ENCODE measurements at places on chromosomes 12 and 14. TPM values are rescaled to one million over a fixed set of nuclear protein-coding genes. Genes with fewer than 3 reads are reported as not detected.

- H3K27me3 ChIP-seq = no peaks in the 10 kb centered on the region
- peaks cover 26% of the 10 kb centered on the region for H3K4me1 ChIP-seq
- no peaks in the 10 kb centered on the region for H3K36me3 ChIP-seq
Observed at GRCh38 chr14:25006961-25007795, 42.8 kb downstream of the STXBP6 start.

DNA sequence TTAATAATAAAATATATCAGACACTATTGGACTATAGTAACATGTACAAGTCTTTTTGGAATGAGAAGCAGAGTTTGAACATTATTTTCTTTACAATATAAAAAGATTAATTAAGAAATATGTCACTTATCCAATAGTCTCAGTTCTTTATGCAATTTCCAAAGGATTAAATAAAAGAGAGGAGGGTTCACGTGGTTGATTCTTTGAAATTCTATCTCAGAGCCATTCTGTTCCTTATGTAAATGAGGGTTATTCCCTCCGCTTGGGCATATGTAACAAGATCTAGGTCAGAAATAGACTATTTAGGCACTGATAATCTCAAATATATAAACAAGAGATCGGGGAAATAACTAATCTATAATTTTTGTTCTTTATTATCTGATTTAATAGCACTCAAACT, 2.1 kb upstream of the TUBA1A start:
- H3K27ac ChIP-seq = no peak overlapping the region
- peaks cover 5% of the 10 kb centered on the region for H3K36me3 ChIP-seq
- peaks cover 10% of the 10 kb centered on the region for H3K4me1 ChIP-seq
- no peak for DNase-seq
- H3K27me3 ChIP-seq = no peaks in the 10 kb centered on the region

DNA sequence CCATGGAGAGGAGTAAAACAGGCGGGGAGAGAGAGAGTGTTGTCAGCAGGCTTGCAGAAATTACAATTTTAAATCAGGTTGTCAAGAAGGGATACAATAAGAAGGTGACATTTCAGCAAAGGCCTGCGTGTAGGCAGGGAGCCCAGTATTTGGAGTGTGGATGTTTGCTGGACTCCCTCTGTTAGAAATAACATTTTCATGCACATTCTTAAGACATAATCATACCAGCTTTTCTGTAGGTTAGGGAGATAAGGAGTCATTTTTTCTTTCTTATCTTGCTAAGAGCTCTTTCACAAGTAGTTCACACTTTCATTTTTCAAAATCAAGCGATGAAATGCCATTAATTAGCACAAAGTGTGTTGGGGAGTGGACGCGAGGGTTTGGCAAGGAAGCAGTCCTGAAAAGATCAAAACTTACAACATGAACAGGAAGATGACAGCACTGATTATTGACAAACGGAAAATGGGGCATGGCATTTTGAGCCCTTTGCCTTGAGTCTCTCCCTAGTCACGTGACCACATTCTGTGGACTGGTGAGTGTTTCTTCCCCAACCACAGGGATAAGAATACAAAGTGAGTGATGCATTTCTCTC, 160.2 kb downstream of the DAD1 start:
- no peak for DNase-seq
- H3K36me3 ChIP-seq = no peaks in the 10 kb centered on the region
- peaks cover 26% of the 10 kb centered on the region for H3K27me3 ChIP-seq

DNA sequence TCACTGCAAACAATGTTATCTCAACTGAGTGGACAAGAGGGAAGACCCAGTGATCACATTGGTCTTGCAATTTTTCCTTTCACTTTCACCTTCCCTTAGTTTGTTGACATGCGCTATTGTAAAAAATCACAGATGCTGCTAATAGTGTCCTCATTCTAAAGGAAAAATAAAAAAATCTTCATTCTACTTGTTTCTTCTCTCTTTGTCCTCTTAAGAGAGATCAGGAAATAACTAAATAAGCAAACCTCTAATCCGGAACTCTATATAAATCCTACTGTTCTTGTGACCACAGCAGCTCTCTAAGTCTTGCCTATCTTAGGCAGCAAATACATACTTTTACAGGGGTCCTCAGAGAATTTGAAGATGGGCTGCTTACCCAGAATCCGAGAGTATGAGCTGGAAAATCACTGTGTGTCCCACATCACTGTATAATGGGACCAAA, 257.7 kb downstream of the NAV3 start:
- DNase-seq = no peak
- H3K4me1 ChIP-seq = peaks cover 25% of the 10 kb centered on the region
- no peaks in the 10 kb centered on the region for H3K27me3 ChIP-seq
- H3K27ac ChIP-seq = peak overlapping the region; percentile 60

DNA sequence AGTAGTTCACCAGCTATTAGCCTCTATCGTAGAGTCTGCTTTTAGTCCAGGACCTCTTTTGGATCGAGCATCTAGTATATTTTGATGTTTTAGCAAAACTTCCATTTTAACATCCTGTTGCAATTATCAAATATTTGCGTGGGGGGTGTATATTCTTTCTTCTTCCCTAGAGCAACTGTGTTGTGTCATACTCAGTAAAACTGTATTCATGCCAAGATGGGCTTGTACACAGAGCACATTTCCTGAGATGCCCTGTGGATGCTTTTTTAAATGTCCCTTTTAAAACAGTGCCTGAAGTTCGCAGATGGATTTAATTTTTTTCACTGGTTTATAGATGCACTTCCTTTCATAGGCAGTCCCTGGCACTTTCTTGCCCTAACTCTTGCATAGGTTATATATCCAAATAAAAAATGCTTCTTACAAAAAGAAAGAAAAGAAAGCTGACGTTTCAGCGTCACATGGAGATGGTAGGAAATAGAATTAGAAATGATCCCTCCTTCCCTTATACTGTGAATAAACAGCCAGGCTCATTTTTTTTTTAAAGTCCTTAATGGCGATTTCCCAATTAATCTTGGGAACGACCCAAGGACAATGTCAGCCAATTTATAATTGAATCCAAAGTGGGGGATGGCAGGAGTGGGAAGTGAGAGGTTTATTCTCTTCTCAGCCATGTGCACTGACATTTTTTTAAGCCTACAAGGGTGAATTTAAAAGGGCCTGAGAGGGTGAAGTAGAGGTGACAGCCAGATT, 247.0 kb downstream of the SLC41A2 start:
- DNase-seq = peak; percentile 96
- peak overlapping the region; percentile 57 for H3K27ac ChIP-seq
- H3K4me3 ChIP-seq = peak overlapping the region; percentile 19
- H3K36me3 ChIP-seq = no peaks in the 10 kb centered on the region

DNA sequence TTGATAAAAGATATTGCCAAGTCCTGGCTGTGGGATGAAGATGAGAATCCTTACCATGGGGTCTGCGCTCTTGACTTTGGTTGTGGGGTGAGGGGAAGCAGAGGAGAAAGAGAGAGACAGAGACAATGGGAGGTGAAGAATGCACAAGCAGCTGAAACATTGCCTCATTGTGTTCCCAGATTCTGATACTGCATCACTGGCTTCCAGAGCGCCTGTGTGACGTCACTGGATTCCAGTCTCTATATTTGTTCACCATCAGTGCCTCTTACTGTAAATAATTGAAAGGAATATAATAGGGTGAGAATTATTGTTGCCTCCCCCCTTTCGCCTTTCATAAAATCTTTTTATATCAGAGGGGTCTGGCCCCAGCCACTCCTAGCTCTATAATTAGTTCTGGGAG, 188.9 kb upstream of the NTF3 start:
- no peaks in the 10 kb centered on the region for H3K4me1 ChIP-seq
- H3K36me3 ChIP-seq = no peaks in the 10 kb centered on the region
- no peak for DNase-seq
- no peak overlapping the region for H3K27ac ChIP-seq
- H3K4me3 ChIP-seq = no peak overlapping the region
- no peaks in the 10 kb centered on the region for H3K27me3 ChIP-seq

The NFATC4 gene
- 101 TPM for total RNA-seq

The A2M gene
- total RNA-seq = 2.9 TPM

GRCh38 chr12:75978677-75979076, 52.9 kb downstream of the PHLDA1 start:
- no peaks in the 10 kb centered on the region for H3K36me3 ChIP-seq
- H3K4me3 ChIP-seq = no peak overlapping the region
- H3K4me1 ChIP-seq = peaks cover 35% of the 10 kb centered on the region

- H3K27me3 ChIP-seq = no peaks in the 10 kb centered on the region
- H3K4me3 ChIP-seq = no peak overlapping the region
- no peak overlapping the region for H3K27ac ChIP-seq
- no peaks in the 10 kb centered on the region for H3K36me3 ChIP-seq
- peak; percentile 73 for DNase-seq
- peaks cover 11% of the 10 kb centered on the region for H3K4me1 ChIP-seq
Observed at GRCh38 chr12:95998611-95999286, 2.6 kb upstream of the HAL start.

The SMIM10L1 gene
- total RNA-seq = 6.9 TPM

GRCh38 chr12:120761519-120761934, 35.9 kb downstream of the ACADS start:
- H3K4me1 ChIP-seq = no peaks in the 10 kb centered on the region
- peaks cover 33% of the 10 kb centered on the region for H3K36me3 ChIP-seq
- DNase-seq = peak; percentile 39
- no peak overlapping the region for H3K4me3 ChIP-seq

GRCh38 chr14:101224356-101225156, 321.0 kb upstream of the RTL1 start:
- no peak overlapping the region for H3K27ac ChIP-seq
- no peak for DNase-seq
- H3K27me3 ChIP-seq = no peaks in the 10 kb centered on the region
- H3K36me3 ChIP-seq = no peaks in the 10 kb centered on the region

- no peaks in the 10 kb centered on the region for H3K36me3 ChIP-seq
- peak overlapping the region; percentile 61 for H3K4me3 ChIP-seq
- no peaks in the 10 kb centered on the region for H3K27me3 ChIP-seq
Observed at GRCh38 chr12:51028126-51028812, 2.1 kb upstream of the SLC11A2 start.

DNA sequence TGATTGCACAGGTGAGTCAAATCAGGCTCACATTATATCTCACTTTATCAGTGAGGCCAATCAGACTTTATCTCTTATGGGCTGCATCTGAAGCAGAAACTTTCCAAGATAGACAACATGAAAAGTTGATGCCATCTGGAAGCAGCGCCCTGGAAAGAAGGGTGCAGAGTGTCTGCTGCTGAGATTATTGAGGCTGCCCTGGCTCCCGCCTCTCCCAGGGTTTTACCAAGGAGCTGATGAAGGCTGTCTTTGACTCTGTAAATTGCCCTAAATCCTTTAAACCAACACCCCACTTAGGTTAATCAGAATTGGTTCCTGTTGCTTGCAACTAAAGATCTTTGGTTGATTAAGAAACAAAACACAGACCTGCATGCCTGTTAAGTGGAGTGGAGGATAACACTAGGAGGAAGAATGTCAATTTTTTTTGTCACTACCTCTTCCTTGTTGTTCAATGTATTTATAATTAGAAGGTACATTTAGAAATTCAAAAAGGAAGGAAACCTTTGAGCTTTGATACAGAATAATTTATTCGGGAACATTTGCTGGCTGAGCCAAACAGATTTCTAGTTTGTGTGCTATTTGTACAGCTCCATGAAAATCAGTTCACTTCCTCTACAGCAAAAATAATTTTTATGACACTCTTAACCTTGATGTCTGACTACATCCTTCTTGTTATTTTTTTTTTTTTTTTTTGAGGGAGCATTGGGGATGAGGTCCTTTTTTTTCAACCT, 104.1 kb downstream of the VEZT start:
- no peak overlapping the region for H3K4me3 ChIP-seq
- no peaks in the 10 kb centered on the region for H3K36me3 ChIP-seq
- DNase-seq = no peak

GRCh38 chr12:123479442-123480180, 21.7 kb downstream of the SNRNP35 start:
- H3K4me1 ChIP-seq = peaks cover 21% of the 10 kb centered on the region
- peak overlapping the region; percentile 26 for H3K4me3 ChIP-seq
- peak; percentile 87 for DNase-seq
- peak overlapping the region; percentile 83 for H3K27ac ChIP-seq
- no peaks in the 10 kb centered on the region for H3K27me3 ChIP-seq

DNA sequence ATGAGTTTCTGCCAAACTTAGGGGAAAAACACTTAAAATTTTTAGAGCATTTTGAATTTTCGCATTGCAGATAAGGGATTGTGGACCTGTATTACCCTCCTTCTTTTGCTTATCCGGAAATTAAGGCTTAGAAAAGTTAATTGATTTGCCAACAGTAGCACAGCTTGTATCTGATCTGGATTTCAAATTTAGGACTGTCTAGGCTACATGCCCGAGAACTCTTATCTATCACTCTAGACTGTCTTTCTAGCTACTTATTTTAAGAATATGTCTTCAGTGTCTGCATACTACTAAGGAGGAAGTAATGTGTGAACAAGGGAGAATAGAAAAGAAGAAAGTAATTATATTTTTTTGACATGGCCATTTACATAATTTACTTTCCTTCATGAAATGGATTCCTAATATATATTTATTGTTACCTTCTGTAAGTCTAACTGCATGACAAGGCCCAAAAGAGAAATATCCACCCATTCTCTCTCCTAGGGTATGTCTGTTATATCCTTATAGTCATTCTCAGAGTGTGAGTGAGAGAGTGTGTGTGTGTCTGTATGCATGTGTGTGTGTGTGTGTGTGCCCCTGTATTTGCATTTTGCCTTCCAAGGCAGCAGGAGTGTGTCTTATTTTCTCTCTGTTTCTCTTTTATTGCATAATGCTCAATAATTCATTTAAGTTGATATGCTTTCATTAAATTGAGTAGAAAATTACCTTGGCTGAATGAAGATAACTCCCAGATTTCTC, 132.1 kb downstream of the SLC5A8 start:
- no peak overlapping the region for H3K4me3 ChIP-seq
- no peak for DNase-seq

DNA sequence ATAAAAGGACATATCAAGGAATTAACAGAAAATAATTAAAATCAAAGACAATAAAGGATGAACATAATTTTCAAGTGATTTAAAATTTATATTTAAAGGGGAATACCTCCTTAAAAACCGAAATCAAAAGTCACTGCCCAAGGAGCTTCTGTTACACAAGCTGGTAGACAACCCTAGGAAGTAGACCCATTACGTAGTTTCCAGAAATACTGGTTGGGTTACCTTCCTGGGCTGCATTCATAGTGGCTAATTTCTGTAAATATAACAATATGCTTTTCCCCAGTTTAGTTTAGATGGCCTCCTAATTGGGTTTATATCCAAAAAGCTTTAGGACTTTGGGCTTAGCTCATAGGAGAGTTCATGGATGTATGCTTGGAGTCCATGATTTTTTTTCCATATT, 2.1 kb upstream of the EDDM3A start:
- no peaks in the 10 kb centered on the region for H3K4me1 ChIP-seq
- no peak overlapping the region for H3K4me3 ChIP-seq
- no peaks in the 10 kb centered on the region for H3K27me3 ChIP-seq
- no peaks in the 10 kb centered on the region for H3K36me3 ChIP-seq

Measured in osteoblast (primary cell).